Colonic mucosa (tissue), 4 donors: ENCODE measurements at places on chromosomes 5 and 9. TPM values are rescaled to one million over a fixed set of nuclear protein-coding genes. Genes with fewer than 3 reads are reported as not detected.
A peak's percentile ranks its signal among the peaks of the same experiment; 100 is the strongest.

- H3K27ac ChIP-seq: peak overlapping the region; percentile 81
- H3K27me3 ChIP-seq: no peaks in the 10 kb centered on the region
- DNase-seq: peak; percentile 94
- H3K4me3 ChIP-seq: no peak overlapping the region
- H3K4me1 ChIP-seq: peaks cover 19% of the 10 kb centered on the region
- H3K36me3 ChIP-seq: no peaks in the 10 kb centered on the region
These were observed 3.7 kb upstream of the WDR31 start for GRCh38 chr9:113343732-113344231.

The ANXA1 gene
- total RNA-seq: 19.7 TPM

DNA sequence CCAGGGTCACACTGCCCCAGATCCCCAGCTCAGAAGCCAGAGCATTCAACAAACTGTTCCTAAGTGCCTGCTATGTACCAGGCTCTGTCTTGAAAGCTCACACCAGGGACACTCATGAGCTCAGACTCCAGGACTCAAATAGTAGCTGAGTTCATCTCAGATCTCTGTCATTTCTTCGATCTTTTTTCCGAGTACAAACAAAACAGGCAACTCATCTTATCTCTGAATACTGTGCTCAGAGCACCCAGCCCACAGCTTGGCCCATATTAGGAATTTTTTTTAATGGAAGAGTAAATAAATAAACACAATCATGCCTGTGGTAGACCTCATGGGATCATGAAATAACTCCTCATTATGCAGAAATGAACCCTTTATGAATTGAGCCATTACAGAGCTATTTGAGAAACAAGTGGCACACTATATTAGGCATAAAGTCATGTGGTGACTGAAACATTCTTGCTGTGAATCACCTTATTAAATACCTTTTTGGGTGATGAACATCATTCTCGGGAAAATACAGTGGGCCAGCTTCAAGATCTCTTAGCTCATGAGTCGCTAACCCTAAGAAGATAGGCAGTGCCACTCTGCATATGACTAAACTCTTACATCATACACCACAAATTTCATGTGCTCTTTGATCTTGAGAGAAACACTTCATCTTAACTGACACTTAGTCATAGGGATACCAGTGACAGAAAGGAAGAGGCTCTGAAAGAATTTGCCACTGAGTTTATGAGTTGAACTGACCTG, 9.9 kb downstream of the SH3RF2 start:
- no peaks in the 10 kb centered on the region for H3K36me3 ChIP-seq
- no peak overlapping the region for H3K4me3 ChIP-seq
- peaks cover 2% of the 10 kb centered on the region for H3K4me1 ChIP-seq
- H3K27ac ChIP-seq: no peak overlapping the region
- no peak for DNase-seq
- H3K27me3 ChIP-seq: no peaks in the 10 kb centered on the region

GRCh38 chr5:100790170-100790665, 112.9 kb downstream of the ST8SIA4 start:
- no peak for DNase-seq
- no peaks in the 10 kb centered on the region for H3K27me3 ChIP-seq
- H3K4me3 ChIP-seq: no peak overlapping the region
- H3K36me3 ChIP-seq: no peaks in the 10 kb centered on the region
- H3K27ac ChIP-seq: no peak overlapping the region
